ENCODE measurements at places on chromosomes 12 and 14.

- DNase-seq = no peak
Observed at GRCh38 chr12:88062474-88062873, 33.3 kb upstream of the C12orf50 start.

DNA sequence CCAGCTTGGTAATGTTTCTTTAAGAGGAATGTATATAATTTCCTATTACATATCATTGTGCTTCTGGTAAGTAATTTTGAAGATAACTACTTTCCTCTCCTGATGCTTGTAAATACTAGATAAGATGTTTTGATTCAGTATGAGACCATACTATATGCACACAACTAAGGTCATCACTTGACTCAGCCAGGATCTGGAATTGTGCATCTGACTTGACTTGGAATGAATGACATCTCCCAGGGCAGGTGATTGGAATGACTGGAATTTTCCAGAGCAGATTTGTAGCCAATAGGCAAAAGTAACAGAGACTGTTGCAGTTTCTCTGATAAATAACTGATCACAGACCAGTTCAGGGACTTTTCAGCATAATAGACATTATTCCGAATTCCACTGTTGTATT, 11.1 kb downstream of the BEST3 start:
- no peak for DNase-seq

DNA sequence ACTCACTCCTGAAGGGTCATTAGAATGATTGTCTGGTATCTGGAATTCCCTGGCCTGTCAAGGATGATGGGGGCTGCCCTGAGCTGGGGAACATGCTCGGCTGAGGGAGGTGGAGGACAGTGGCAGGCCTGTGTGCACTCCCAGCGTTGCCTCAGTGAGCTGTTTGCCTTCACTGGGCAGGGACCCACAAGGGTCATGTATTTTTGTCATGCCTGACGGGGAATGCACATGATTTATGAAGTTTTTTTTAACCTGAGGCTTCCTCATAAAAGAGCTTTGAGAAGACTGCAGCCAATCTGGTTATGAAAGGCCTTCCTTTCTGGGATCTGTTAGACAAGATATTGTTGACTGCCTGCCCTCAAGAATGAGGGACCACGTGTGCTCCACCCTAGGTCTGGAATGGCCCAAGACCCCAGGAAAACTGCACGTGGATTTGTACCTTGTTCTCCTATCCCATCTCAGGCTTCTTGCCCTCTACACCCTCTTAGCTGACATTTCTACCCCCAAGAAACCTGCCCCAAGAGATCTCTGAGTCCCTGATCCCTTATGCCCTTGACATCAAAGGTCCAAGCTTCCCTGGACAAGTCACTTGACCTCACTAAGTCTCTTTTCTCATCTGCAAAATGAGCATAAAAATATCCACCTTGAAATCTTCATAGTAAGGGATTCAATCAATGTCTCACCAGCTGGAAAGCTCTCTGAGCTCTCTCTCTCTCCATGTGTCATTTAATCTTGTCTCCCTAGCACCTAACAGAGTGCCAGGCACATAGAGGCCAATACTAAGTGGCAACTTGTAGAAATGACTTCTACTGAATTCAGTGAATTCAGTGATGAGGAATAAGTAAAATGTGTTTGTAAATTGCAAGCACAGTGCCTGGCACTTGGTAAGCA, 24.5 kb upstream of the COL2A1 start:
- DNase-seq = peak; percentile 45

- no peak for DNase-seq
Observed at GRCh38 chr12:67991158-67991557, 1.9 kb downstream of the IFNG-AS1 start.

DNA sequence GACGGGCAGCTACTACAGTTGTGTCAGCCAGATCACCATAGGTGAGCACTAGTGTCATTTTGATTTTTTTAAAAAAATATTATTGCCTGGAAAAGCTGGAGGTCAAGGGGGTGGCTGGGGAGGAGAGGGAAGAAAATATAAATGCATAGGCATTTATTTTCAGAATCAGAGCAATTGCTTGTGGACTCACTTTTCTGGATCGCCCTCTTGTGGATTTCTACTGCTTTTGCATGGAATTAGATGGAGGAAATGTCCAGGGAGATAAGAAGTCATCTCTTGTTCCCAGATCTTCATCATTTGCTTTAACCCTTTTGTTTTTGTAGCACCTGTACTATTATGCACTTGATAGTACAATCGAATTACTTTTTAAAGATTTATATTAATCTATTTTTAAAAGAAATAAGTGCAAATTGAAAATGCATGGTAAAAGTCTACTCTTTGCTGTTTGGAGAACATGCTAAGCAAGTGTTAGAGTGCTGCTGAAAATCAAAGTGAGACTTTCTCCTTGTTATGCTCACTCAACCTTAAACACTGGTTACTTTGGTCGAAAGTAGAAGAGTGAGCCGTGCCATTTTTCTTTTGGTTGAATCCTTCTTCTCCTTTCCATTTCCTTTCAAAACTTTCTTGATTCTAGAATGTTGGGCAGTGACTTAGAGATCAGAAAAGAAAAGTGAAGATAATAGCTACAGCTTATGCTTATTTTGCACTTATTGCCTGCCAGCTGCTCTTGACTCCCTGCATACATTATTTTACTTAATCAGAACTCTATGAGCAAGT, 60.6 kb upstream of the ANO4 start:
- DNase-seq = peak; percentile 2

- no peak for DNase-seq
Observed at GRCh38 chr14:69312608-69313007, 52.6 kb downstream of the GALNT16 start.

DNA sequence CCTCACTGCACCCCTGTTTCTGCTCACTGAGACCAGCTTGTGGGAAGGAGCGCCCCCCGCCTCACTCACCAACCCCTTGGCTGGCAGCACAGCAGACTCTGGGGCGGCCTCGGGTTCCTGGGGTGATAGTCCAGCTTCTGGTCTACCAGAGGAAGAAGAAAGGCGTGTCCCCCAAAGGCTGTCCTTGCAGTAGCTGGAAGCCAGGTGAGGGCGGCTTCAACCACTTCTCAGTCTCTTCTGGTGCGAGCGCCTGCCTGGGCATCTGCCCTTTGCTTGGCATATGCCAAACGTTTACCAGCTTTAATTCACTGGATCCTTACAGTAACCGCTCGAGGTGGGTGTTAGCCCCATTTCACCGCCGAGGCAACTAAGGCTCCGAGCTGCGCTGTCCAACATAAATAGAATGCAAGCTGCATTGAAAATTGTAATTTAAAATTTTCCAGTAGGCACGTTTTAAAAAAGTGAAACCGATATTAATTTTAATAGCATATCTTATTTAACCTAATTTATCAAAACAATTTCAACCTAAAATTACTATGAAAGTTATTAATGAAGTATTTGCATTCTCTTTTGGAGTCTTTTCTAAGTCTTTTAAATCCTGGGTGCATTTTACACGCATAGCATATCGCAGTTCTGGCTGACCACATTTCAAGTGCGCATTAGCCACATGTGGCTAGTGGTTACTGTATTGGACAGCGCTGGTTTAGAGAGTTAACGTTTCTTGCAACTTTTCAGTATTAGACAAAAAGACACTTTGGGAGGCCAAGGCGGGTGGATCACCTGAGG, 872 bp downstream of the FAM177A1 start:
- DNase-seq = no peak

DNA sequence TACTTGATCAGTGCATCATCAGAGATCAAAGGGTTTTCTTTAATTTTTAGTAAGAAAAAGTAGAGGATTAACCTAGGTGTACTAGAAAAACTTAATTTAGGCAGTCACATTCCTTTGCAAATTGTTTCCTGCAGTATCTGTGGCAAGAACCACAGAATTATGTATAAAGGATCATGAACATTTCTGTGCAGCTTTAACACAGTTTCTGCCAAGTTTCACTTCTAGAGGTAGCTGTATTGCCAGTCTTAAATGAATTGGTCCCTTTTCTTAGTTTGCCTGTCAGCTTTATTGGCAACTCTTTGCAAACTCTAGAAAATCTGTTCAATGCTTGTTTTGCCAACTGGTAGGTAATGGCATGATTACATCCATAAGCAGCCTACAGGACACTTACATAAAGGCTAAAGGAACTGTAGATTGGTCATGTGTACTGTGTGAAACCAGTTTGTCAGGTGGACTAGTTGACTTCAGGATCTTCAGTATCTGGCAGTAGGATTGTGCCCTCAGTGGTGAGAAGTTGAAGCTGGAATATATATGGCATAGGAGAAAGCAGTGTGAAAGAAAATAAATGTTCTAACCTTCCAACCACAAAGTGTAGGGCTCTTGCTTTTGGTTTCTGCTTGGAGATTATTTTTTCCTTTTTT, 75.9 kb downstream of the TTLL5 start:
- DNase-seq = no peak

GRCh38 chr14:50768680-50769079, 62.3 kb downstream of the NIN start:
- no peak for DNase-seq

GRCh38 chr14:88479574-88479987, 75.2 kb downstream of the PTPN21 start:
- DNase-seq = no peak

- DNase-seq = no peak
Observed at GRCh38 chr12:51848326-51848727, at the start of gene FIGNL2. Gene FIGNL2 (minus strand): TSS chr12:51848718. CDS start chr12:51822413, 26,305 bp downstream.

- DNase-seq = no peak
Observed at GRCh38 chr12:57613427-57614109, 2.3 kb downstream of the ARHGEF25 start.

DNA sequence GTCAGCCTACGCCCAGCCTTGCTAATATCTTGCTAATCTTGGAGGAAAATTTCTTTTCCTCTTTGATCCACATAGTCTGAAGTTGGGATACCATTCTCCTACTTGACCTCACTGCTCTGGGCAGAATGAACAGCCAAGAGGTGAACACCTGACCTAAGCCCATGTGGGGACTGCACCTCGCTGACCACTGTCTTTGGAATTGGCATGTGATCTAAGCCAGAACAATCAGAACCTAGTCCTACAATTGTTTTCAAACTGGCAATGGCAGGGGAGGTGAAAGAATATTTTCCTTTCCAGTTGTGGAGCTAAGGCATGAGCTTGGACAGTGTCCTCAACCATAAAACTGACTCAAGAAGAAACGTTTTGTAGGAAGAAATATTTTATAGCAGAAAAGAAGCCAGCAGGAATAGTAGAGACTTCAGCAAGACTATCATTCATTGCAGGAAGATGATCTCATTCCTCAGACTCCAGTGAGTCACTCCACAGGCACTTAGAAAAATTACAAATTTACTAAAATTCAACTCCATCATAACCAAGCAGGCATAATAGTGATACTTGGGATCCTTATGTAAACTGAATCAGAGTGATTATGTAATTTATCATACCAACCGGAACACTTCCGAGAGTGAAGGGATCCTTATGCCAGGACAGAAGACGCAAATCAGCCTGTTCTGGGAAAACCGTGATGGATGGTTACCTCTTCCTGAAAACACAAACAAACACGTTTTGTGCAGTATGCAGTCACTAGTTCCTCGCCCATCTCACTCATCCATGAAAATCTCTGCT, 14.7 kb downstream of the PTPRO start:
- DNase-seq = no peak

- no peak for DNase-seq
Observed at GRCh38 chr14:33851366-33851765, 99.5 kb downstream of the EGLN3 start.

- DNase-seq = peak; percentile 19
Observed at GRCh38 chr12:109653890-109654289, 59.7 kb upstream of the FAM222A start.

DNA sequence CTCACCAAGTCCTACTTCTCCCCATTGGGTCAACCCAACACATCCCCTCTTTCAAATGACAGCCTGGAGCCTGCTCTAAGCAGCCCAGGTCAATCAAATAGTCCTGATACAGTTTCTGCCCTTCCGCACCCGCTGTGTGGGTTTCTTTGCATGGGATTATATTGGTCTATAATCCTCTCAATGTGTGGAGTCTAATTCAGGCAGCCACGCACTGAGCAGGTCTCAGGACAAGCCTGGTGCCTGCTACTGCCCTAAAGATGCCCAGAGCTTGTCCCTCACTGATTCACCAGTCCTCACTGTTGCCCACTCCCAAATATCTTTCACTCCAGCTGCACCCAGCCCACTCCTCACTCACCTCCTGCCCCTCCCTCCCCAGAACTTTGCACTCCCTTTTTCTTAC, 16.4 kb downstream of the ACTN1 start:
- no peak for DNase-seq

DNA sequence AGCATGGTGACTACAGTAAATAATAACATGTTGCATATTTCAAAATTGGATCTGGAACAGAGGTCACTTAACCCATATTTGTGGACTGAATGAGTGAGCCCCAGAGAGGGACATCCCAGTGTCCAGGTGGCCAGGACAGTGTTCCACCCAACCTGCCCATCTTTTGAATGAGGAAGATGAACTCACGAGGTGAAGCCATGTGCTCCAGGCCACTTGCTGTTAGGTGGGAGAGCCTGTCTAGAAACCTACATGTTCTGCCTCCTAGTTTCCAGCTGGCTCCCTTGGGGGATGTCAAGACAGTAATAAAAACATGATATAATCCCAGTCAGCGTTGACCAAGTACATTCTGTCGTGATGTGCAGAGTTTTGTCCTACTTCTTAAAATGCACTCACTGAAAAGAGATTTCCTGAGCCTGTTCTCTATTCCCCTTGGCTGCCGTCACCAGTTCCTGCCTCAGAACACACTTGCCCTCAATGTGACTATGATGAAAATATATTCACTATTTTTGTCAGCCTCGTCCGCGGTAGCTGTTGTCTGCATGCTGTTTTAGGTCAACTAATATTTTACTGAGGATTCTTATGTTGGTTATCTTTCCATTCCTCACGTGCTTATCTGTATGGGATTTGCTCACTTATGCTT, 25.7 kb downstream of the TSPAN9 start:
- DNase-seq = no peak

DNA sequence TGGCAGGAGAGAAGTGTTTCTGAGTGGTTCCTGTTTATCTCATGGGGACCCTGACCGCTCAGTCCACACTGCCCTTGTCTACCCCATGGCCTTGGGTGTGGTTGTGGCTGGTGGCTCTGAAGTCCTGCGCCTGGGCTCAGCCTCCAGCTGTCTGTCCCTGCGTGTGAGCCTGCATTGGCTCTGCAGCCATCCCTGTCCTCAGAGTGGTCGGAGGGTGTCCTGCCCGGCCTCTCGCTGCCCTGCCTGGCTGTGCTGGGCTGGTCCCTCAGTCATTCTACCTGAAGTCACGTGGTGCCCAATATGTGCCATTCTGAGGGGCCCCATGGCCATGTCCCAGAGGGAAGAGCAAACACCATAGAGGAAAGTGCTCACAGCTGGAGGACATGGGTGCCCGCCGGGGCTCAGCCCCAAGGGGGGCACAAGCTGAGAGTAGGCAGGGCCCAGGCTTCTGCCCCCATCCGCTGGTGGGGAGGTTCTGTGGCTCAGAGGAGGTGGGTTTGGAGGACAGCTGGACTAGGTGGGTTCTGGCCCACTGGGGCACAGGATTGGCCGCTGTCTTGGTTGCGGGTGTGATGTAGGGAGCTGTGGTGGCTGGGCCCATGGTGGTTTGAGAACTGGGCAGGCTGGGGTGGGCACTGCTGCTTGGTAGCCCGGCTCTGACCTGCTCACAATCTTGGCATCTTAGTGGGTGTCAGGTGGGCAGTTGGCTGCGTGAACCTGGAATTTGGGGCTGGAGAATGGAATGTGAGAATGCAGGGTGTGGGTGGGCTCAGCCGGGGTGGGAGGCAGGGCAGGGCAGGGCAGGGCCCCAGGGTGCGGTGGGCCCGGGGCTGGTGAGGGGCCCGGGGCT, 11.6 kb downstream of the TEDC1 start:
- no peak for DNase-seq

GRCh38 chr12:6376079-6376869, 911 bp upstream of the SCNN1A start:
- peak; percentile 70 for DNase-seq
